Left colon (tissue), 2 donors: ENCODE measurements at places on chromosomes 12 and 14. TPM values are rescaled to one million over a fixed set of nuclear protein-coding genes. Genes with fewer than 3 reads are reported as not detected.
A peak's percentile ranks its signal among the peaks of the same experiment; 100 is the strongest.

Gene RPL10L
- total RNA-seq: 9.6 TPM

Gene SYNDIG1L
- total RNA-seq: not detected

Gene MRPS35
- total RNA-seq: 72.2 TPM

Gene CPM
- 98.0 TPM for total RNA-seq

Gene KCNC2
- not detected for total RNA-seq

Gene ULK1
- total RNA-seq: 29.8 TPM

Gene ASB2
- total RNA-seq: 13.7 TPM

Gene GDF11
- 1.5 TPM for total RNA-seq

DNA sequence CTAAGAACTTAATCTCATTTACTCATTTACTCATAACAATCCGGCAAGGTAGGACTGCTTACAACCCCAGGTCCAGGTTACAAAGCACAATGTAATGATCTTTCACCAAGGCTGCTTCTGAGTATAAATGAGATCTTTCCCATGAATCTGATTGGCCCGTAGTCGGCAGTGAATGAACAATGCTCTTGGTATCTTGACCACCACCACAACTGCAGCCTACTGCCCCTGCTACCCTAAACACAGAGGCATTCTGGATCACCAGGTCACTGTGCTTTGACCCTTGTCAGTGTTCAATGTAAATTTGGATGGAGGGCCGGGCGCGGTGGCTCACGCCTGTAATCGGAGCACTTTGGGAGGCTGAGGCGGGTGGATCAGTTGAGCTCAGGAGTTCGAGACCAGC, 15.9 kb downstream of the FAM181A start:
- DNase-seq: no peak

DNA sequence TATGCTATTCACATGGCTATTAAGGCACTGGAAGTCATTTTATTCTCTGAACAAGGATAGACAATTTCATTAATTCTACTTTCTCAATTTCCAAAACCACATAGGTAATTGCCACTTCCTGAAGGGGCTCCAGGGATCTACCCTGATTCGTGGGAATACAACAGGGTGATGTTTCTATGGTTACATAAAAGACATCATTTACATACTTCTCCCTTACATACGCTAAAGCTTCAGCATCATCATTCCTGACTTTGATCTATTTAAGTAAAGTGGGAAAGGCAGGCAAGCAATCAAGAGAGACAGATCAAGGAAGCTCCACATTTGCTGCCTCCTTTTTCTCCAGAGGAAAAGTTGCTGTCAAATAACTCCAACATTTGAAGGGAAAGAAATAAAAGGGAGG, 118.8 kb upstream of the SINHCAF start:
- DNase-seq: no peak

- DNase-seq: no peak
Observed at GRCh38 chr12:1405619-1406018, 188.8 kb downstream of the FBXL14 start.

DNA sequence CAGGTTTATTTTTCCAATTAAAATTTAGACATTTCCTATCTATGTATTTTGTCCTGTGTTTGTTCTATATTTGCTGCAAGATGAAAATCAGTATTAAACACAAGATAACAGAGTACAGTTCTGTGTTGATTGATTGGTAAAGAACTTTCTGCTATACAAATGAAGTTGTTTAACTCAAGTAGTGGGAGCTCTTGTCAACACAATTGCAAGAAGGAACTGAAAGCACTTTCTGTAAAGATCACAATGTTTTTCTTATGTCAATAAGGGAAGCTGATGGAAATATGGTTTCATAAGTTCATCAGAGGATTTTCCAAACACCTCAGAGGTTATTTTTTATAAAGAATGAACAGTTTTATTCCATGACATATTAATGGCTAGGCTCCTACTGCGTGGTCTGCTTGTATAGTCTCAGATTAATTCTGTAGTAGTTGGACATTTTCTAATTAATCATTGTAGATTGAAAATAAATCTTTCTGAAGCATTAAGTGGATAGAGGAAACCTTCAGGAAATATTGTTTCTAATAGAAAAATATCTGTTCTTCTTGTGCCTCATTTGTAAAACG, 379.5 kb downstream of the LRFN5 start:
- no peak for DNase-seq

DNA sequence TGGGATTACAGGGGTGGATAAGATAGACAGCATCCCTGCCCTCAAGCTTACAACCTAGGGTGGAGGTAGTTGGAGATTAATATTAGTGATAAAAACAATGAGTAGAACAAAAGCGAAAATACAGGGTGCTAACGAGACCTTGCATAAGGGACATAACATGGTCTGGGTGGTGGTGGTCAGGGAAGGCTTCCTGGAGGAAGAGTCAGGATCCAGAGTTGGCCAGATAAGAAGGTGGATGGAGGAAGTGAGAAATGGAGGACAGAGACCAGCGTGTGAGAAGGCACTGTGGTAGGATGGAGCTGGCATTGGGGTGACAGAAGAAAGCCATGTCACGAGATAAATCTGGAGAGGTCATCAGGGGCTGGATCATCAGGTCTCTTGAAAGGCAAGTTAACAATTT, 19.2 kb downstream of the NOS1 start:
- no peak for DNase-seq

DNA sequence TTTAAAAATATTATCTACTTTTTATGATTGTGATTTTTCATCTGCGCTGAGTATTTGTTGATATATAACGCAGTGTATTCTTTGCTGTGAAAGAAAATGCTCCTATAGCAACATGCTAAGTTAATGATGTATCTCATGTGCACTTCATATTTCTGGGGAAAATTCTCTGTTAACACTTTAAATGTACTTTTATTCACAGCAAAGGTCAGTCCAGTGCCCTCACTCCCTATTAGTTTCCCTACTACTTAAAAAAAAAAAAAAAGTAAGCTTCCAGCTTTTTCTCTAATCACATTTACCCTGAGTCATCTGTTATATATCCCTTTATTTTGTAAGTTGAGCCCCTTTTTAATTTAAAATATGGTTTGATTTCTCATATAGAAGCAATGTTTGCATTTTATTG, 219.8 kb downstream of the AEBP2 start:
- no peak for DNase-seq

GRCh38 chr12:24066865-24067264, 117.4 kb upstream of the SOX5 start:
- no peak for DNase-seq

DNA sequence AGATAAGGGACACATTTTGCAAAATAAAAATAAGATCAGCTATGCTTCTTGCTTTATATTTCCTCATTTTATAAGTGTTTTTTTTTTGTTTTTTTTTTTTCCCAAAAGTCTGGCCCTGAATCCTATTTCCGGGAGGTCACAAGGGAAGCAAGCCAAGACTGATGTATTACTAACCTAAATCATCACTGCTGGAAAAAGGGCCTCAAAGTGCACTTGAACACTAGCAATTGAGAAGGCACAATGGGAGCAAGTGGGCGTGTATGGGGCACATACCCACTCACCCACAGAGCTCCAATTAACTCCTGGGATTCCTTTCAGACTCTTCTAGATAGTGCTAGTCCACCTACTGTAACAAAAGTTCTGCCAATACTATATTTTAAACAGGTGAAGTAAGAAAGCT, 58.8 kb downstream of the STON2 start:
- no peak for DNase-seq

GRCh38 chr12:4303750-4304149, 17.3 kb upstream of the TIGAR start:
- DNase-seq: no peak

DNA sequence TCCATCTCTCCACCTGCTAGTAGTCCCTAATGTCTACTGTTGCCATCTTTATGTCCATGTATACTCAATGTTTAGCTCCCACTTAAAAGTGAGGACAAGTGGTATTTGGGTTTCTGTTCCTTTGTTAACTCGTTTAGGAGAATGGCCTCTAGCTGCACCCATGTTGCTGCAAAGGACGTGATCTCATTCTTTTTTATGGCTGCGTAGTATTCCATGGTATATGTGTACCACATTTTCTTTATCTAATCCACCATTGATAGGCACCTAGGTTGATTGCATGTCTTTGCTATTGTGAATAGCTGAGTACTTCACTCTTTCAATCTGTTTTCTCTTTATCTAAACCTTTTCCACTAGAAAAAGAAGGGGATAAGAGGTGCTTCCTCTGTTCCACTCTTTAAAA, 130.0 kb downstream of the TMEM117 start:
- DNase-seq: no peak

GRCh38 chr12:47107446-47107845, 27.7 kb upstream of the AMIGO2 start:
- no peak for DNase-seq

DNA sequence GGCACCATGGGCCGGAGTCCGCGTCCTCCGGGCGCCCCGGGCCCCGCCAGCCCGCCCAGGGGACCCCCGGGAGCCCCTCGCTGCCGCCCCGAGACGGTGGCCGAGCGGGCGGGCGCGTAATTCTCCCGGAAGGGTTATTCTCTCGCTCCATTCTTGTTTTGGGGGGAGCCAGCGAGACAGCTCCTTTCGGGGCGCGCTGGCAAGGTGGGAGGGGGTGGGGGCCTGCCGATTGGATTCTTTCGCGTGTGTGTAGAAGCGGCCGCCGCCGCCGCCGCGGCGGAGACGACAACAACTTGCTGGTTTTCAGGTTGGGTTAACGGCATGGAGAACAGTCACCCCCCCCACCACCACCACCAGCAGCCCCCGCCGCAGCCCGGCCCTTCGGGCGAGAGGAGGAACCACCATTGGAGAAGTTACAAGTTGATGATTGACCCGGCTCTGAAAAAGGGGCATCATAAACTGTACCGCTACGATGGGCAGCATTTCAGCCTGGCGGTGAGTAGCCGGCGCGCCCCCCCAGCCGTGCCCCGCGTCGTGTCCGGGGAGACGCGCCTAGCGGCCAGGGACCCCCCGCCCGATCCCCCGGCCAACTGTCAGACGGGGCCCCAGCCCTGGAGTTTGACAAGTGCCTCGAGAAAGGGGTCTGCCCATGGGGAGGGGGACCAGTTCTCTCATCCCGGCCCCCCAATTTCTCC, 755 bp downstream of the SETD1B start:
- DNase-seq: peak; percentile 56

- DNase-seq: no peak
Observed at GRCh38 chr12:82040987-82041743, 282.0 kb upstream of the PPFIA2 start.
